ENCODE measurements at places on chromosomes 4 and X.

GRCh38 chrX:32954125-32954524, 257.2 kb downstream of the DMD start:
- DNase-seq, result no peak

GRCh38 chr4:3746701-3747580, 19.2 kb upstream of the ADRA2C start:
- DNase-seq, result no peak

DNA sequence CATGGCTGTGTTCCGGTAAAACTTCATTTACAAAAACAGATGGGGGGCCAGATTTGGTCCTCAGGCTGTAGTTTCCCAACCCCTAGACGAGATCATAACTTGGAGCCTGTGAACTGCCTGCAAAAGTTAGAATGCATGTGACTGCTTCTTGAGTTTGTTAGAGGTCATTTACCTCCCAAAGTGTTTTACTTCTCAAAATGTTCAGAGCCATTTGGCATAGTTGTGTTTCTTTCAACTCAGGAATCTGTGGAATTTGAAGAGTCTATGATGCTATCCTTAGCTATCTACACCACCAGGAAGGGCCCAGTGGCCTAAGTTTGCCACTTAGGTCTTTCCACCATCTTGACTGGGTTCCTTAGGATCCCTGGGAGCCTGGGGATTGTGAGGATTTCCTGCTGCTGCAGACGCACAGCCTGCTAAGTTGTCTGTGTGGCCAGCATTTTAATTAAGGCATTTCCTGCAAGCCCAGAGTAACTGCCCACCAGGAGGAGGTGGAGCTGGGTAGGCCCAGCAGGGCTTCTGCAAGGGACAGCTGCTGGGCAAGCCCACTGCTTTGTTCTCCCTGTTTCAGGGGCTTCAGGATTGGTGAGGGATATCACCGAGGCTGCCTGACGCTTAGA, 53.1 kb downstream of the CCNI start:
- DNase-seq, result no peak

DNA sequence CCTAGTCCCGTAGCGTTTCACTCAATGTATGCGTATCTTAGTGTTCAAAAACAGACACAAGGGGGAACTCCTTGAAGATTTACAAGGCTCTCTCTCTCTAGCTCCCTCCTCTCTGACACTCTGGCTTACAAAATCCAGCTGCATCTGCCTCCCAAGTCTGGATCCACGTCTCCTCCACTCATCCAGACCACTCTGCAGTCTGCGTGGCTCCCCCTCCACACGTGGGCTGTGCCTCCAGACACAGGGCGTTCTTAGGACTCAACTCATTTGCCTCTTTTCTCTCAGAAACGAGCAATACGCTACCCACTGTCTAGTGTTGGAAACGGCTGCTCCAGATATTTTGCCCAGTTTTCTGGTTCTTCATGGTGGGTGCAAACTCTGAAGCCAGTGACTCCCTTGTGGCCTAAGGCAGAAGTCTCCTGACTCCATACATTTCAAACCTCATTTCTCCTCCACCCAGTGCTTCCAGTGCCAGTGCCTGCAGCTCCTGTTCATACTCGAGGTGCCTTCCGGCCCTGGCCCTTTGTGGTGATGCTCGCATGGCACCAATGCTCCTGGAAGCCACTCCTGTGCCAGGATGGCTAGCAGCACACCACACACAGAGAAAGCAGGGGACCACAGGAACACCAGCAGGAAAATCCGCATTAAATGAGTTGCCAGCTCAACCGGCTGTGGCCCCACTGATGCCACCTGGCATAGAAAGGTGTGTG, 24.1 kb downstream of the NAT8L start:
- no peak for DNase-seq

DNA sequence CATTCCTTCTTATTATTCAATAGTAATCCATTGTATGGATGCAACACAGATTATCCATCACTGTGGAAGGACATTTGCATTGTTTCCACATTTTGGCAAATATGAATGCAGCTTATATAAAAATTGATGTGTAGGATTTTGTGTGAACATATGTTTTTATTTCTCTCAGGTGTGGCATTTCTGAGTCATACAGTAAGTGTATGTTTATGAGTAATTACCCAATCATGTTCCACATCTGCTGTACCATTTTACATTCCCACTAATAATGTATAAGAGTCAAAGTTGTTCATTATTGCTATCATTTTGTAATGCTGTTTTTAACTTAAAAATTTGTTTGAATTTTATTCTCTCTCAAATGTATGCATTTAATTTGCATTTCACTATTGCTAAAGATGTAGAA, 25.5 kb downstream of the MAGEA4 start:
- no peak for DNase-seq

DNA sequence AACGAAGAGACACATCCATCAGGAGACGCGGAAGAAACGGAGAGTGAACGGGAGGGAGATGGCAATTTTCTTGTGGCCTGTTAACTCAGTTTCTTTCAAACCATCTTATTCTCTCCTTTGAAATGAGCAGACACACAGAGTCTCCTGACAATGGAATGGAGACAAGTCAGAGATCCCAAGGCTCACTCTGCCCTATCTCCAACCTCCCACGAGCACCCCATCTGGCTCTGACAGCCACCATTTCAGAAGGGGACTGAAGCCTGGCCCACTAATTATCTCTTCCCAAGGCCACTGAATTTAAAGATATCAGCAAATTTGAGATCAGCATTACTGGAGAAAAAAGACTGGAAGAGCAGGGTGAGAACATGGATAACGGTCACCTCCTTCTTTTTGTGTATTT, 215.6 kb downstream of the DHX15 start:
- no peak for DNase-seq

GRCh38 chr4:72971572-72971971, 97.9 kb downstream of the COX18 start:
- no peak for DNase-seq

- no peak for DNase-seq
Observed at GRCh38 chr4:169566021-169566818, 46.2 kb downstream of the NEK1 start.
